ENCODE measurements at places on chromosomes 7 and 10.

DNA sequence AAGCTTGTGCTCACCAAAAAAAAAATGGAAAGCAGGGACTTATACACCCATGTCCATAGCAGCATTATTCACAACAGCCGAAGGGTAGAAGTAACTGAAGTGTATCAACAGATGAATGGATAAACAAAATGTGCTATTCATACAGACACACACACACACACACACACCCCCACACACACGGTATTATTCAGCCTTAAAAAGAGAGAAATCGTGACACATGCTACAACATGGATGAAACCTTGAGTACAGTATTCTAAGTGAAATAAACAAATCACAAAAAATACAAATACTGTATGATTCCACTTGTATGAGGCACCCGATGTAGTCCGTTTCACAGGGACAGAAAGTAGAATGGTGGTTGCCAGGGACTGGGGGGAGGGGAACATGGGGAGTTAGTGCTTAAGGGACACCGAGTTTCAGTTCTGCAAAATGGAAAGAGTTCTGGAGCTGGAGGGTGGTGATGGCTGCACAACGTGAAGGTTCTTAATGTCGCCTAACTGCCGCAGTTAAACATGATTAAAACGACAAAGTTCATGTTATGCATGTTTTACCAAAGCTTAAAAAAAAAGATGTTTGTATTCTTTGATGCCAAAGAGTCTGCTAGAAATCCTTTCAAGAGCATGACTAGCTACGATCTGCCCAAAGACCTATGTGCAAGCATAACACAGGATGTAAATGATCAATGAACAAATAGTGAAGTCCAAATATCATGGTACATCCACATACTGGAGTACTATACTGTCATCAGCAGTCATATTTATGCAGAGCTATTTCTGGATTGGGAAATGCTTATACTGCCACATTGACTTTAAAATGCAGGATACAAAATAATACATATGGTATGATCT, 7.2 kb downstream of the TNS3 start:
- no peak for DNase-seq

GRCh38 chr7:36304099-36304425, 85.6 kb upstream of the ANLN start:
- no peak for DNase-seq

DNA sequence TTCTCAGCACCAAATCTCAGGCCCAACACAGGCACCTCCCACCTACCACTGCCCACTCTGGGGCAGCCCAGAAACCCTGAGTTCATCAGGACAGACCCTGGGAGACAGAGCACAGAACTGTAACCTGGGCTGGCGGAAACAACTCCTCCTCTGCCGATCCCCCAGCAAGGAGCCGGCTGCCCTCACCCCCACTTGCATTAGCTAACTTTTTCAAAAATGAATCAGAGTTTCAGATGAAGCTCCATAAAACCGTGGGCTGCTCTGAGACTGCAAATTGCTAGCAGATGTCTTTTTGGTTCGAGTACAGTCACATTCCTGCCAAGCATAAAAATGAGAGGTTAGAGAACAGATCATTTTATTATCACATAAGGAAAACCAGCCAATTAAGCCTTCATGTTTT, 93.4 kb upstream of the PARD3 start:
- no peak for DNase-seq

GRCh38 chr10:129446183-129446581, 20.9 kb upstream of the MGMT start:
- no peak for DNase-seq

DNA sequence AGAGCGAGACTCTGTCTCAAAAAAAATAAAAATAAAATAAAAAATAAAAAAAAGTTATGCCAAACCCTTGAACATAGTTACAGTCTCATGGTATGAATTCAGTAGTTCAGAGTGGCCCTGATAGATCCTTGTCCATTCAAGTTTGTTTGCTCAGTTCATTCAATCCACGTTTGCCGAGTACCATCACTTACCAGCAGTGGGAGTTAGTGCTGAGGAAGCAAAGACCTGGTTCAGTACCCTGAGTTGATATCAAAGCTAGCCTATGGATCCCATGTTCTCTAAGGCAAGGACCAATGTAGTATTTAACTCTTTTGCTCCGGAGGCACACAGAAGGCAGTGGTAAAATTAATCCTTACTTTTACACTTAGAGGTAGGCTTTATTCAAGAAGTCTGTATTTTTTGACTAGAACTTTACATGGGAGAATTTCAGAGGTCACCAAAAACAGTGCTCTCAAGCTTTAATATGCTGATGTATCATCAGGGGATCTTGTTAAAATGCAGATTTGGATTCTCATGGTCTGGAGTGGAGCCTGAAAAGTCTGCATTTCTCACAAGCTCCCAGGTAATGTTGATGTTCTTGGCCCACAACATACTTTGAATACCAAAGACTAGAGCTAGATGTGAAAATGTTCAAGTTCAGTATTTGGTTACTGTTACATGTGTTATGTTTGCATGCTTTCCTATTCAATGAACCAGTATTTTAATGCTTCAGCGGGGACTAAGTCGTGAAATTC, 38.1 kb upstream of the HBP1 start:
- no peak for DNase-seq

DNA sequence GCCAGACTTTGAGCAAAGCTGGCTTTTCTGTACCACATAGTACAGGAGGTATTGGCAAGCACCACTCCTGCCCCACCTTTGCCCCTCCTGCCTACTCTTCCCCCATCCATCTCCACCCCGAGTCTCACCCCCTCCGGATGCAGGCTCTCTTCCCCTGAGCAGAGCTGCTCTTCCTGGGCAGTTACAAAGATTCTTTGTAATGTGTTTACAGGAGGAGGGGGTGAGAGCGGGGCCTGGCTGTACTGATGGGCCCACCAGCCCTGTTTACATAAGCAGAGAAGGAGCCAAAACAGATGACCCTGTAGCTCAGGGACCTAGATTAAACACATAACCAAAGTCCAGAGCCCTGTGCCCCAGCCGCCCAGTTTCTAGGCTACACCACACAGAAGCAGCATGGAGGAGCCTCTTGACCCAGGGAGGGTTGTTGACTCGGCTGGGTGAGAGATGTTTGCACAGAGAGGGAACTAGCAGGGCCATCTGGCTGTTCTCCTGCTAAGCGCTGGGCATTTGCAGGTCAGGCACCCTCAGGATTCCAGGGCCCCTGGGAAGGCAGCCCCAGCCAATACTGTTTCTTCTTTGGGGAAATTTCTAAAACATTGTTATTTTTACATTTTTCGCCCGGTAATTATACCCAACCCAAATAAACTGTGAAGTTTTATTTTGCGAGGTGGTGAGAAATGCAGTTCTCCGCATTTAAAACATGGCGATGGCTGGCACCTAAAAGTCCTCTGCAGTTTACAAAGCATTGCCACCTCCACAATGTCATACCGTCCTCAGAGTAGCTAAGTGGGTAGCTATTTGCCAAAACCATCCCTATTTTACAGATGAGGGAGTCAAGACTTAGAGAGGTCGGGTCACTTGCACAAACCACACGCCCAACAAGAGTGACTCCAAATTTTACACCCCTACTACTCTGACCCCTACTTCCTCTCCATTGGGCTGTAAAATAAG, 11.4 kb upstream of the ZKSCAN1 start:
- no peak for DNase-seq

DNA sequence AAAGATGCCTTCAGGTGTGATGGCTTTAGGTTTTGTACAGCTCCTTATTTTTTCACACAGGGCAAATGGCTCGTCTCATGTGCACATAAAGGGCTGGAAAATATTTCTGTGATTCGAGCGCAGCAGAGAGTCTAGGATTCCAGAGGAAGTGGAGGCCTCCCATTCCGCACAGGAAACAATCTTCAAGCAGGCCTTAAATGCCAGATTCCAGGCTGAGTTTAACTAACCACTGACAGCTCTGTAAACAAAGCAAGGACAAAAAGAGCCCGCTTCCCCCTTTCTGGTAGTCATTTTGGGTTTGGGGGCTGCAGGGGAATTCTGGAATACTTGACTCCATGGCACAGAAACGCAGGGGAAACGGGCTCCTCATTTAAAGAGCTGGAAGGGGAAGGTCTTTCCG, 87.2 kb downstream of the CALD1 start:
- no peak for DNase-seq

GRCh38 chr10:98168147-98168546, 33.7 kb downstream of the R3HCC1L start:
- no peak for DNase-seq

DNA sequence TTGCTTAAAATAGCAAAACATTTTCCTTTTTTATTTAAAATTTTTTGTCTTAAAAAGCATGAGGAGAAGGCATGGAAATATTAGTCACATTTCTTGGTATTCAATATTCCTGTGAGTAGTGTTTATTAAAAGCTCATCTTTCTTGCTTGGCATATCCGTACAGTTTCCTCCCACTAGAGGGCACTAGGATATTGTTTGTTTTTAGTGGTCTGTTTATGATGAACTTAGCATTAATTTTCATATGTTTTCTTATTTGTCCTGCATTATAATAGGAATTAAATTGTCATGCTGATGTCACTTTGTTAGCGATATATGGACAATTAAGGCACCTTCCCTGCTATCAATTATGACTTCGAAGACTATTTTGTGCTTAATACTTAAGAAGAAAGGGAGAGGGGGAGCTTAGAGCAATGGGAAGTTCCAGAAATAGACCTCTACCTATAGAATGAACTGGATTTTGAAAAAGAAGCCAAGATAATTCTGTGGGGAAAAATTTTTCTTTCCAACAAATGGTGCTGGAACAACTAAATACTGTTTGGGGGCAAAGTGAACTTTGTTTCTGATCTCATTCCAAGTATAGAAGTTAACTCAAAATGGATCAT, 91.0 kb upstream of the STRIP2 start:
- peak; percentile 40 for DNase-seq

DNA sequence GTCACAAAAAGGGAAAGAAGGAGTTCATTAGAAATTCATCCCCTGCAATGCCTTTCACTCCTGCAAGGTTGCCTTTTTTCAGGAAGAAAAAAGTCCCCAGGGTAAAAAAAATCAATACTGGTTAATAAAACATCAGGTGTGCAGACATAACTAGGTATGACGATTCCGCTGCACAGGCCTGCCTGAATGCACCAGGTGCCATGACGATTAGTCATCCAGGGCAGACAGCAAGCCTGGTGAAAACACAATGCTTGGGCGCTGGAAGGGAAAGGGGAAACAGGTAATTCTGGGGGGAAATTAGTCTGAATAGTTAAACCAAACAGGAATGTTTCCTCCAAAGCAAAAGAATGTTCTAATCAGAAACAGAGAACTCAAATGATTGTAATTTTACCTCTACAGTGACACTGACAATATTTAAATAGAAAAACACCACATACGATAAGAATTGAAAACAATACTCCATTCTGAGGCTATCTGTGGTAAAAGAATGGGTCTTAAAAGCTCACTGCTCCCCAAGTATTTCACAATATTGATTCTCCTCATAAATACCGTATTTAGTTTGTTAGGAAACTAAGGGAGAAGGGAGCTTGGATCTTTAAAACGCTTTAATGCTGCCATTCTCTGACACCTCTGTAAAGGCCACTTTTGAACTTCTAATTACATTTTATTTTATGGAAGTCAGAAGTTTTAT, 45.2 kb downstream of the VPS41 start:
- no peak for DNase-seq

GRCh38 chr10:91579329-91579985, 53.4 kb downstream of the PPP1R3C start:
- DNase-seq, result no peak

- no peak for DNase-seq
Measured at GRCh38 chr10:122204691-122205489, 66.2 kb upstream of the BTBD16 start.

- DNase-seq, result no peak
Measured at GRCh38 chr10:29346296-29347001, 57.6 kb downstream of the LYZL1 start.

GRCh38 chr10:83252596-83252995, 886.7 kb upstream of the GHITM start:
- no peak for DNase-seq

GRCh38 chr10:46222364-46222935, 64.3 kb upstream of the ANTXRL start:
- no peak for DNase-seq

- no peak for DNase-seq
Measured at GRCh38 chr7:156540619-156541165, 99.9 kb upstream of the RNF32 start.

- DNase-seq, result no peak
Measured at GRCh38 chr10:110413903-110414547, 83.7 kb upstream of the DUSP5 start.

GRCh38 chr7:54664235-54665228, 94.5 kb downstream of the SEC61G start:
- peak; percentile 24 for DNase-seq

DNA sequence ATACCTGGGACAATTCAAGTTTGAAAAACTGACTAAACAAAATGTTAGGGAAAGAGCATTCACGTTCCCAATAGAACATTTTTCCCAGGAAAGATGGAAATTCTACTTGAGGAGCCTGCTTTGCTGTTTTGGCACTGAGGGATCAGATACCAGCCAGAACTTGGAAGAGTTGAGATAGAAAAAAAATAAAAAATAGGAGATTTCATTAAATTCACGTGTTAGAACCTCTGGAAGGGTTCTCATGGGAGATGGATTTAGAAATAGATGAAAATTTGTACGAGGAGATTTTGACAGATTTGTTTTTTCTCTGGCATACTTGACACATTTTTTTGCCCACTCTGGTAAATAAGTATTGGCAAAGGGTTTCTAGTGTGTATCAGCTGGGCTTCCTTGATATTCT, 63.7 kb downstream of the CELF2 start:
- no peak for DNase-seq

- DNase-seq, result peak; percentile 89
Measured at GRCh38 chr7:118080947-118081346, 103.0 kb upstream of the LSM8 start.

DNA sequence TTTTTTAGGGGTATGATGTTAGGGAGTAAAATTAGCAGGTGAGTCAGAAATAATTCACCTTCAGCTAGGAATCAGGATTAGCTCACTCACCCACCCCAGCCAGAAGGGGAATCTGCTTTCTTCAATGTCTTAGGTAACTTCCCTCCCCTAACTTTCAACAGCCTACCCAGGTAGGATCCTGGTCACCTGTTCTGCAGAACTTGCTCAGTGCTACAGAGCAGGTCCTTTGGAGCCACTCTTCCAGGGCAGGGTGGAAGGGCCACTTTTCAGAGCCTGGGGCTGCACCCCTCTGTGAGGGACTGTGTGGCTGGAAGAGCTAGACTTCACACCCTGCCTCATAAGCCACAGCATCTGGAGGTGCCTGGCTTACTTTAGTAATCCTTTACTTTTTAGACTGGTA, 58.1 kb downstream of the SHH start:
- DNase-seq, result no peak

- no peak for DNase-seq
Measured at GRCh38 chr7:103594186-103594585, 148.2 kb upstream of the SLC26A5 start.

DNA sequence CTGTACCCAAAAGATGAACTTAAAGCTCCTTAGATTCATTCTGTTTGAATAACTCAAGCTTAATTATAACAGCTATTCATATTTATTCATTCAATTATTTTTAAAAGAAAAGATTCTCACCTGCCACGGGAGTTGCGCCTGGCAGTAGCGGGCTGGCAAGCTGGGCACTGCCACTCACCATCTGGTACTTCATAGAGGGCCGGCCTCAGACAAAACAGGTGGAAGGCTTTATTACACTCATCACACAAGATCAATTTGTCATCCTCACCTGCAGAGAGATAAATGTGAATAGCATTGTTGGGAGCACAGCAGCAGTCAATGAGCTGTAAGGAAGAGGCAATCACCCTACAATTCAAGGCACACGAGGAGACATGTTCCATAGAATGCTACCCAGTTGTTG, 15.8 kb downstream of the FZD9 start:
- DNase-seq, result no peak
